ENCODE measurements at places on chromosomes 1 and 21. TPM values are rescaled to one million over a fixed set of nuclear protein-coding genes. Genes with fewer than 3 reads are reported as not detected.

GRCh38 chr1:36590264-36590663 is 107.6 kb upstream of the CSF3R start:
- no peak for DNase-seq

DNA sequence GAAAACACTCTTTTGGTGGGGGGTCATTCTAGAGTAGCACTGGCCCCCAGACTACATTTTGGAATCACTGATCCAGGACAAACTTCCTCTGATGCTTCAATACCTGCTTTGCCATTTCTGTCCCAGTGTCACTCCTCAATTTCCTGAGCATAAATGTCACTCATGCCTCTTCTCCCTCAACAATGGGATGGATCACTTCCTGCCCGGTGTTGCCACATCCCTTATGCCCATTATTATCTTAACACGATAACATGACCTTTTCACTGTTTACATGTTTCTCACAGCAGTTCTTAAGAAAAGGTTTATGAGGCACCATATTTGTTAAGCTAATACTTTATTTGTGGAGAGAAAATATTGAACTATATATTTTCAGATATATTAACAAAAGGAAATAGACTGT is 3.9 kb upstream of the ITLN1 start:
- DNase-seq = no peak

GRCh38 chr1:22502202-22502601 is 50.6 kb downstream of the ZBTB40 start:
- no peak for DNase-seq

DNA sequence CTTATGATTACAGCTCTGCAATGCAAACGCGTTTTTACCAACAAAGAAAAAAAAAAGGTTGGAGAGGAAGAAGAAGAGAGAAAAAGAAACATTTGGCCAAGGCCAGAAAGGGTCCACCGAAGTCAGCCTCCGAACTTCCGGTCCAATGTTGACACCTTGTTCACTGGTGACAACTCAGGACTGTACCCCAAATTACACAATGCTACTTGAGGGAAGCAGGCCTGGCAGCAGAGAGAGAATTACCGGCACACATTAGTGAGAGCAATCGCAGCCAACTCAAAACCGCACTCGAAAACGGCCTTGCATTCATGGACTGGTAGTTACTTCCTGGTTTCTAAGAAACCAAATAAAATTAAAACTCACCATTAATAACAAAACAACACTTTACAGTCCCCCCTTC is 652.5 kb downstream of the KIF26B start:
- DNase-seq = no peak

The C1orf116 gene
- total RNA-seq = 0.03 TPM

Measured in SJSA1 (cell line).